Right ventricle myocardium inferior (tissue), 1 donor: ENCODE measurements at places on chromosomes 11 and 22. TPM values are rescaled to one million over a fixed set of nuclear protein-coding genes. Genes with fewer than 3 reads are reported as not detected.

ZBED5 gene
- total RNA-seq, result 42.7 TPM

C11orf21 gene
- total RNA-seq, result 47.1 TPM

RIMBP3B gene
- total RNA-seq, result 0.08 TPM

LRRC10B gene
- 0.60 TPM for total RNA-seq
